CD14-positive monocyte (primary cell): ENCODE measurements at places on chromosomes 2 and 18. TPM values are rescaled to one million over a fixed set of nuclear protein-coding genes. Genes with fewer than 3 reads are reported as not detected.

DNA sequence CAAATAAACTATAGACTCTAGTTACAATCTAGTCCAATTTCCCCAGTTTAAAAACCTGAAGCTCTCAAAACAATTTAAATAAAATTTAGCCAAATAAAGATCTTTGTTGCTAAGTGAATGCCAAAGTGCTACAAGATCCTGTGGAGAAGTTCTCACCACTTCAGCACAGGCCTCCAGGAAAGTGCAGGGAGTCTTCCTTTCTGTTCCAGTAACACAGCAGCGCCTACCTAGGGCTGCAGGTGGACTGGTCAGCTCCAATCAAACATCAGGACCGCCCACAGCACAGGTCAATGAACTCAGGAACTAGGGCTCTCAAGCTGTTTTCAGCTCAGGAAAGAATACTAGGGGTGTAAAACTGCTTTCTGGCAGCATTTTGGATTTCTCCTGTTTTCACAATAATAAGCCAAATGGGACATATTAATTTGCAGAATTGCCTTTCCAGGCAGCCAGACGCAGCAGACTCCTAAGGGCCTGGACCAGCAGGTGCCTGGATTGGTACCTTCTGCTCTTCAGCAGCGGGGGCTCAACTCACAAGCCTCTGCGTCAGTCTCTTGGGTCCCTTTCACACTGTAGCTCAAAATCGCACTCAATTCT lies 1.5 kb downstream of the FAM110C start:
- DNase-seq = no peak
- H3K36me3 ChIP-seq = no peaks in the 10 kb centered on the region
- no peaks in the 10 kb centered on the region for H3K4me1 ChIP-seq
- no peak overlapping the region for H3K4me3 ChIP-seq

- DNase-seq = no peak
- no peaks in the 10 kb centered on the region for H3K36me3 ChIP-seq
- H3K4me3 ChIP-seq = no peak overlapping the region
- no peak overlapping the region for H3K27ac ChIP-seq
Observed at GRCh38 chr18:69480460-69480859, 79.8 kb downstream of the DOK6 start.

DNA sequence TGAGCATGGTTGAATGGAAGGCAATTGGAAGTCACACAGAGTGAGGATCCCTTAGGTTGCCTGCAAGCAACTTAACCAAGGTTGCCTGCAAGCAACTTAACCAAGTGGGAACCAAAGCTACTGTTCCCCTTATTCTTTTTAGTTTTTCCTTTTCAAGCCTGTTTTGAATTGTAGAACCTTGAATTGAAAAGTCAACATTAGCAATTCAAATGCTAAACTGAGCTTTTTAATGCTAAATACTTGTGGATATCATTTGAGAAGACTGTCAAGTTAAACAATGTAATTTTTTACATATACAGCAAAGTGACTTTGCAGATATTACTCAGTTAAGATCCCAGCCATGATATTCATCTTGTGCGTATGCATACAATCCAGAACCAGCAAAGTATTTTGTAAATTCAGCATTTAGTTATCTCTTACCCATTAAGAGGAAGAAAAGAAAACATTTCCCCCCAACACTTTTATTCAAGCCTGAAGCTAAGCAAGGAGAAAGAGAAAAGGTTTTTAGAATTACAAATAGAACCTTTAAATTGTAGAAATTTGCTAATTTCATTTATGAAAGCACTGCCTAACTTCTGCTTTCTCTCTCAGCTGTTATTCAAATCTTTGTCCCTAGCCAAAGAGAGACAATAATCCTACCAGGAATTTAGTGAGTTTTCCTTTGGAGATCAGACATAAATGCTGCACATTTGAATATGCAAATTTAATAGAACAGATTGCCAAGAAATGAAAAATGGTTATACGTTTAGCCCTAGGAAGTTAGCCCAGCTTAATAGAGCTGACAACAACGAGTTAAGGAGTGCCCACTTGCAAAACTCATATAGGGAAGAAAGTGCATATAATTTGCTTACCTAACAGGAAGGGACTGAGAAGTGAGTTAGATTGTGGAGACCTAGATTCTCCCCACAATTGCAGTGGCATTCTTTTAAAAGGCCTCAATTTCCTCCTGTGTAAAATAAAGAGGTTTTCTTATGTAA lies 643.2 kb upstream of the PIK3C3 start:
- no peaks in the 10 kb centered on the region for H3K27me3 ChIP-seq
- no peaks in the 10 kb centered on the region for H3K4me1 ChIP-seq
- DNase-seq = no peak
- no peaks in the 10 kb centered on the region for H3K36me3 ChIP-seq
- H3K27ac ChIP-seq = no peak overlapping the region

- no peaks in the 10 kb centered on the region for H3K36me3 ChIP-seq
- DNase-seq = no peak
- H3K4me1 ChIP-seq = no peaks in the 10 kb centered on the region
- no peak overlapping the region for H3K4me3 ChIP-seq
Observed at GRCh38 chr2:214217136-214217535, 193.7 kb upstream of the VWC2L start.

- peaks cover 26% of the 10 kb centered on the region for H3K4me1 ChIP-seq
- no peaks in the 10 kb centered on the region for H3K36me3 ChIP-seq
- H3K4me3 ChIP-seq = no peak within 1 kb of the TSS
- H3K27me3 ChIP-seq = peaks cover 54% of the 10 kb centered on the region
- DNase-seq = no peak
- H3K27ac ChIP-seq = no peak within 1 kb of the TSS
Observed at GRCh38 chr2:20224716-20225293, at the start of gene SDC1. TSS of gene SDC1 (minus strand) at chr2:20225130. CDS start at chr2:20224867, 263 bp downstream.

GRCh38 chr2:121608367-121608766 lies 40.9 kb downstream of the CLASP1 start:
- no peak overlapping the region for H3K27ac ChIP-seq
- H3K4me3 ChIP-seq = no peak overlapping the region
- no peak for DNase-seq
- no peaks in the 10 kb centered on the region for H3K27me3 ChIP-seq

PRSS56 gene
- not detected in 2 replicates for polyA plus RNA-seq

UGT1A5 gene
- not detected for polyA plus RNA-seq

DNER gene
- polyA plus RNA-seq = 0.12 TPM
